ENCODE measurements at places on chromosomes 2 and 18.

- DNase-seq: no peak
Measured at GRCh38 chr2:193693758-193694157, 1499.0 kb upstream of the TMEFF2 start.

DNA sequence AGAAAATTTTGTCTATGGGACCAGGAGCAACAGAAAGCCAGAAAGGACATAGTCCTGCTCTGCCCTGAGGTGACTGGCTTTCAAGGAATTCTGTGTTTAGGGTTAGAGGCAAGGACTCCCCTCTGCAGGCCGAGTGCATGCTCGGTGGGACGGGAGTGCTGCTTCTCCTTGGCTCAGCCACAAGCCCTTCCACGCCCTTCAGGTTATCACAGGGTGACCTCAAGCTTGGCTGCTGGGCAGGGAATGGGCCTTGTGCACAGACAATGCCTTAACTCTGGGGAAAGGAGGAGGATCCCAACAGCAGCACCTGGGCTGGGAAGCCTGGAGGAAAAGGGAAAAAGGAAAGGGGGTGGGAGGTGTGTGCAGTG lies 32.8 kb downstream of the FAM178B start:
- no peak for DNase-seq

- no peak for DNase-seq
Measured at GRCh38 chr2:191773136-191773535, 73.8 kb downstream of the CAVIN2 start.

DNA sequence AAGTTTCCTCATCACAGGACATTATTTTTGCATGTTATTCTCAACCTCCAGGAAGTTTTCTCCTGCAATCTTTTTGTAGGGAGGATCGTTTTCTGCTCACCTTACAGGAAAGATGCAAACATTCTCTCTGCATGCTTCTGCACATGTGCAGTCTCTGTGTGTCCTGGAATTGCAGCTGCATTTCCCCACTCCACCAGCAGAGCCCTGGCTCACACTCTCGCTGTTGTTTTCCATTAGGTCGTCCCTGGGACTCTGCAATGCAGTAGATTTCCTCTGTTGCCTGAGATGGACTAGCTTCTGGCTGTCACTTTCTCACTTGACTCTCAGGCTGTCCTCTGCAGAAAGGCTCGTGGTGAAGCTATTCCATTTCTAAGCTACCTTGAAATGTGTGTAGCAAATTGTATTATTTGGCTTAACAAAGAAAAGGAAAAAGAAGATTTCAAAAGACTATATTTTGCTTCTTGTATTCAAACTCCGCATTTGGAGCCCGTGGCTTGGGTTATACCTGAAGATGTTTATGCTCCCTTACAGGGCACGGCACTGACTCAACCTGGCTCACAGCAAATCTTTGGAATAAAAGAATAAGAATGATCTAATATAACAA lies 346.7 kb downstream of the RAD51AP2 start:
- peak; percentile 61 for DNase-seq

DNA sequence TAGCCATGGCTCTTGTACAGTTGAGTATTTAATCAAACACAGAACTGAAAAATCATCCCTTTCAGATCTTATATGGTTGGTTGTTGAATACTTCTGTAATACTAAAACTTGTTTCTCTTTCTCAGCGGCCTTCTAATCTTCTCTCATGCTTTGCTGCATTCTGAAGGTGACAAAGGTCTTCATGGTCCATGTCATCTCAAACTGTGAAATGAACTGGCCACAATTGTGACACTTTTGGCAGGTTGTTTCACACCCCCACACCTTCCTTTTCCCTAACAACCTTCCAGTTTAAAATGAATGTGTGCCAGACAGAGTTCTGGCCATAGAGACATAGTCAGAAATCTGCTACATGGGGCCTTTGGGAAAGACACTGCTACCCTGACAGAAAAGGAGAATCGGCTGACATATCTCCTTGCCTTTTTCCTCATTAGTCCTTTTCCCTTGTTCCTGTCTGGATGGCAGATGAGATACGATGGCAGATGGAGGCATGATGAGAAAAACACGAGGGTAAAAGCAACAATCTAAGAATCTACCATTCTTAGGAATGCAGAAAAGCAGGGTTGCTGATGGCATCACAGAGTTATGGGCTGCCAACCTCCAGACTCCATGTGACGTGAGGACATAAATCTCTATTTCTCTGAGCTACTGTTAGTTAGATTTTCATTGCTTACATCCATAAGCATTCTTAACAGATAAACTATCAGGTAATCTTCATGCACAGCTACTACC lies 106.5 kb downstream of the PIGN start:
- DNase-seq: no peak

- DNase-seq: no peak
Measured at GRCh38 chr2:96185516-96185915, 23.1 kb downstream of the STARD7 start.

DNA sequence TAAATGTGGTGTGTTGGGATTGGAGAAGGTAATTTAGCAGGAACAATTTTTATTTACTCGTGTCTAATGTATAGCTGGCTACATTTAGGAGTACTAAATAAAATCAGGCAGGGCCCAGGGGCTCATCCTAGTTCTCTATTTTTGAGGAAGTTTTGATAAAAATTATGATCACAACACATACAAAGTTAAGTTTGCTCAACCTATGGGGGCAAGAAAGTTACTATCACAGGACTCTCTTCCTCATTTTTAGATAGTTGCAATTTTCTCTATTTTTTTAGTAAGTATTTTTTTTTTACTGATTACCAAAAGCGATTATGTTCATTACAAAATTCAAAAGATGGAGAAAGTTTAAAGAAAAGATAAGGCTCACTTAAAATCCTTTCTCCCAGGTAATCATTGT lies 60.0 kb upstream of the RPE start:
- DNase-seq: no peak

- DNase-seq: peak; percentile 3
Measured at GRCh38 chr2:187775651-187776050, 221.4 kb upstream of the TFPI start.

DNA sequence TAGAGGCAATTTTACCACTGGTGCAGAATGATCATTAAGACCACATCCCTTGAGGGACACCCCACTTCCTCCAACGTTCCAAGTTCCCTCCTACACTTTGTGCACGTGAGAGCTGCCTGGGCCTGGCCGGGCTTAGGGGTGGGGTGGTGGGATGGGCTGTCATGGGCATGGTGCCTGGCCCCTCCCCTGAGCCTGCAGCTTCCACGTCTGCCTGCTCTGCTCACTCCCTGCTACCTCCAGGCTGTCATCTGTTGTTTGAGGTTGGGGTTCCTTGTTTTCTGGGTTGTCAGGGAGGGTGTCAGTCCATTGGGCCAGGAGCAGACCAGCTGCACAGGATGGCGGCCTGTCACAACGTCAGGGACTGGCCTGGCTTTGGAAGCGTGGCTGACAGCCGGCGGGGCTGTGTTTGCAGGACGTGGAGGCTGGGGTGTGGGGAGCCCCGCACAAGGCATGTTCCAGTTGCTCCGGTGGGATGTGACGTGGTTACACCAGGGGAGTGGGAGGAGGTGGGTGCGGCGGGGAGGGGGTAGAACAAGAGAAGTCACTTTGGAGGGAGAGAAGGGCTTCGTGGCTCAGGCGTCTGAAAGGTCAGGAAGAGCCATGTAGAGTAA lies 72.3 kb downstream of the RTP5 start:
- DNase-seq: no peak

DNA sequence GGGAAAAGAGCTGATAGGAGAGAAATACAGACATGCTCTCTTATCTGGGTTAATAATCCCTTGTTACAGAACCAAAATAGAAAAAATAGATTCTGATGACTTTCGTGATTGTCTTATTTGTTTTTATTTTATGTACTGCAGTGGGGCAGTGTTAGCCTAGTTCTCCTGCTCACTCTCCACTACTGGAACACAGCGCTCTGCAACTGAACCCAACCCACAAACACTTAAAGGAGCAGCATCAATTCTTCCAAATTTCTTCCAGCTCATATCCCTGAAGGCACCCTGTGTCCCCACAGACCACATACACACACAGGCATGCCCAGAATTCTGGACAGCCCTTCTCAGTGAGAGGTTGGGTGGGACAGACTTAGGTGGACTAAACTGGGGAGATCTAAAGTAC lies 160.6 kb downstream of the SS18 start:
- no peak for DNase-seq

- DNase-seq: peak; percentile 43
Measured at GRCh38 chr2:223442847-223443246, 159.3 kb downstream of the SCG2 start.

- DNase-seq: no peak
Measured at GRCh38 chr2:216410550-216410949, 1.7 kb upstream of the SMARCAL1 start.

DNA sequence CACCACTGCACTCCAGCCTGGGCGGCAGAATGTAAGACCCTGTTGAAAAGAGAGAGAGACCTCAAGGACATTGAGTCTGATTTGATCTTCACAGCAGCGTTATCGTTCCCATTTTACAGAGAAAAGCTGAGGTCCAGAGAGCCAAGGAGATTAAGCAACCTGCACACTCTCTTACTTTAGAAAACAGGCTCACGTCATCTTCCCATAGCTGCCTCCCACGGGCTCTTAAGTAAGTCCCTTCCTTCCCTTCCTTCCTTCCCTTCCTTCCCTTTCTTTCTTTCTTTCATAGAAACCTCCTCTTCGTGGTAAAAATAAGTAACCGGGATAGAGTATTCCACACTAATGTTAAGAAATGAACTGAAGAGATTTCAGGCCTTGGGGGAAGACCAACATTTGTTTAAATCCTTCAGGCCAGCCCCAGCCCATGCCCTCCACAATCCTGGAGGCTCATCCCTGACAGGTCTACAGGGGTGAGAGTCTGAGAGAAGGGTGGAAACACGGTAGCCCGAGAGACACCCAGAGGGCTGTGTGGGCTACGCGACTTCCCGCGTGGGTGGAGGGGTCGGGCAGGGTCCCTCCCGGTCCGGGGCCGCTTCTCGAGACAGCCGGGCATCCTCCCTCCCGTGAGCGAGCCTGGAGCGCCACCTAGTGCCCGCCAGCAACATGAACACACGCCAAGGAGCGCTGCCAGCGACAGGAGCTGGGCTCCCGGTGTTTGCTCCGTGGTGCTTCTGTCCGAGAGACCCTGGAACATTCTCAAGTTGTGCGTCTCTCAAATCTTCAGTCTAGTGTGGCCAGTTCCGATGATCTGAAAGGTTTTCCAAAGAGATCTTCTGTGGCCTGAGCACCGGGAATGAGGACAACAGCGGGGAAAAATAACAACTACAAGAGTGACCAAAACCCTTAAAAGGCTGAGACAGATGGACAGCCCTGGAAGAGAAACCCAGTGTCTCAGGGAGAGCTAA lies 160.3 kb downstream of the INO80D start:
- DNase-seq: peak; percentile 89

All from astrocyte of the hippocampus (primary cell).